ENCODE measurements at places on chromosomes 1 and 21.

GRCh38 chr1:226782845-226783601, 43.9 kb upstream of the ITPKB start:
- no peak for DNase-seq

- no peak for DNase-seq
Observed at GRCh38 chr1:247467129-247467528, 9.2 kb upstream of the OR2B11 start.

DNA sequence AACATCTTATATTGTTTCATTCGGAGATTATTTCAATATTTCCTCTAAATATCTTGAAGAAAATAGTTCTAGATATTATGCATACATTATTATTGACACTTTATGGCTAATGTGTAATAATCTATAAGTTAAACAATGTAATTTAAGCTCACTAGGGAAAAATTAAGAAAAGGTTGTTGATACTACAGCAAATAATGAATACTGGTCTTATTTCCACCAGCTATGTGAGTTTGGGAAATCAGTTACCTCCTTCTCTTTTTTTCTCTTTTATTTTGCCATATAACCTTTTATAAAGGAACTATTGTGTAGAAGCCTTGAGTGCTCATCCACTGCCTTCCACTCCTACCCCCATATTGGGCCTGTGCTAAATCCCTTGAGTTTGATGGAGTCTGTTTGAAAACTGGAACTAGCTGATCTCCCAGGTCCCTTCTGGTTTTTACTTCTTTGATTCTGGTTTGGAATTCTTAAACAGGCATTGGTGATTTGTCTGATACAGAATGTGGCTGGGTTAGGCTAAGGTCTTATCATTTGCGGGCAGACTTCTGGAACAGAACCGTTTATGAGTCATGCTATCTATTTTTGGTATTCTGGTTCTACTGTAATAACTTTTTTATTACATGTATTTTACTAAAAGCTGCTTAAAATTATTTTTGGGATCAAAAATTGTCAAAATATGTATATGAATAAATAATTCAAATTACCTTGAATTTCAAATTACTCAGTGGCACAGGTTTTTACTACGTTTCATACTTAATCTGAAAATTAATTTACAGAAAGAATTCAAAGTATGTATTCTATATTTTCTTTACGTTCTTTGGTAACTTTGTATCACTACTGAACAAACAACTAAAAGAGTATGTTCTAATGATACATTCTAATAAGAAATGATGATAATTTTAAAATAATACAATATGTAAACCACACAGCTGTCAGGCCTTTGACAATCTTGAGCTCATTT, 5.0 kb upstream of the CDC14A start:
- no peak for DNase-seq

GRCh38 chr1:10751160-10751559, 45.3 kb downstream of the CASZ1 start:
- DNase-seq = no peak
